Right ventricle myocardium inferior (tissue), 1 donor: ENCODE measurements at places on chromosomes 6 and 20. TPM values are rescaled to one million over a fixed set of nuclear protein-coding genes. Genes with fewer than 3 reads are reported as not detected.

GRCh38 chr6:44111434-44112417 is 15.5 kb downstream of the MRPL14 start:
- DNase-seq = no peak

DNA sequence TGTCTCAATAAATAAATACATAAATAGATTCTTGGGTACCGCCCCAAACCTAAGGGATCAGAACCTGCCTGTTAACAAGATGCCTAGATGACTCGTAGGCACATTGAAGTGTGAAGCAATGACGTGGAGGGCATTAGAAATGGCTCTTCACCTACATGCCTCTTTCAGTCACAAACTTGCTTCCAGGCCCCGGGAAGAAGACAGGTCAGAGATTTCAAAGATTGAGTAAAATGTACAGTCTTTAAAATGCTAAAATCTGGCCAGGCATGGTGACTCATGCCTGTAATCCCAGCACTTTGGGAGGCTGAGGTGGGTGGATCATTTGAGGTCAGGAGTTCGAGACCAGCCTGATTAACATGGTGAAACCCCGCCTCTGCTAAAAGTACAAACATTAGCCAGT is 480.8 kb upstream of the JARID2 start:
- no peak for DNase-seq

DNA sequence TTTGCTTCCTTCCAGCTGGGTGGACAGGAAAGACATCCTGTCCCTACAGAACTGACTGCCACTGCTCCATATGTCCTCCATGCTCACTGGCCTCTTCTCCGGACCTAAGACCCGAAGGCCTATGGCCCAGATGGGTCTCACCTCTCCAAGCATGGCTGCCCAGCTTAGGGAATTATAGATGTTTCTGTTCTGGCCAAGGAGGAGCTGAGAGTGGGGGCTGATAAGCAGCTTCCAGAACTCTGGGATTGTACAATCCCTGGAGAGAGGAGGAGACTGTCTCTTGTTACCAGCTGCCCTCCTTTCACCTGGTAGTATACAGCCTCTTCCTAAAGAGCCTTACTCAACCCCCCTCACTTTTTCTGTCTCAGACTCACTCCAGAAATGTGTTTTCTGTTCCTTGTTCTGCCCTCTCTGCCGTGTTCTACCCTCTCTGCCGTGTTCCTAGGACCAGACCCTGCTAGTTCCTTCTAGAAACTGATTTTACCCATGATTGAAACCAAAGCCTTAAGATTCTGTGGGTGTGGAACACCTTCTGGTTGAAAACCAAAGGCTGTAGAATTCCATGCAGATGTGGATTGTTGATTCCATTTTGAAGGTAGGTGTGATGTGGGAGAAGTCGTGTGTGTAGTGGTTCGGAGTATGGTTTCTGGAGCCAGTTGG is 28.7 kb downstream of the ANKS1A start:
- no peak for DNase-seq

- no peak for DNase-seq
Observed at GRCh38 chr6:11615214-11615602, 77.7 kb downstream of the TMEM170B start.

SOBP gene
- 16.4 TPM for total RNA-seq

- no peak for DNase-seq
Observed at GRCh38 chr20:45701873-45702272, at the start of gene WFDC13. Gene WFDC13, plus strand, starts transcription at chr20:45702038. Its CDS starts 86 bp downstream, at chr20:45702124.

DNA sequence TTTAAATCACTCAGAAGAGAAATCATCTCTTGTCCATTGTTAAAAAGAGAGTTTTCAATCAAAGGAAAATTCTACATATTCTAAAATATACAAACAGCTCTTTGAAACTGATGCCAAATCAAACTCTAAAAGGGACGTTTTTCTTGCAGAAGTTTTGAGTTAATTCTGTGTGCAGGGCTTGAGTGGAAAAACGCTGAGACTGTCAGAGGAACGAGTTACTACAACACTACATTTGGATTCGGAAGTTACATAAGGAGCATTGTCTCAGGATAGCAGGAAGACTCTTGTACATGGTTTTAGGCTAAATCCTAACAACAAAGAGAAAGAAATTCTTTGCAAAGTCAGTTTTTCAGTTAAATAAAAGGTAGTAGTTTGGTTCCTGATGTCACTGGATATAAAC is 155.7 kb upstream of the SUPT3H start:
- DNase-seq = no peak

DUSP22 gene
- total RNA-seq = 50.0 TPM

SLC22A16 gene
- 0.32 TPM for total RNA-seq

GRCh38 chr6:19175023-19175422 is 662.1 kb upstream of the ID4 start:
- no peak for DNase-seq

GRCh38 chr20:54134445-54135220 is 39.2 kb downstream of the CYP24A1 start:
- no peak for DNase-seq

DNA sequence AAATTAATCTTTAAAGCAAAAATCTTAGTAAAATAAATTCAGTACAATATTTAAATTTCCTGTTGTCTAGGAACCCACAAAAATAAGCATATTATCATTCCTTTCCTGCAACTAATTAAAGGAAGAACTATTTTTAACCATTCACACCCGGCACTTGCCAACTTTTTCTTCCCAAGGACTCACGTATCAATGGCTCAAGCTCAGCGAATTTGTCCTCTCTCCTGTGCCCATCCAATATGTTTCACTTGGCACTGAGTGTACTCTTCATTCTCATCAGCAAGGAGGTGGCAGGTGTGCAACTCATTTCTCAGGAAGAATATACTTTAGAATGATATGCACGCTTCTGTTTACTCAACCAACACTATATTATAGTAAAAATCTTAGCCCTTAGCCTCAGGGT is 419.4 kb downstream of the C6orf118 start:
- DNase-seq = no peak

DNA sequence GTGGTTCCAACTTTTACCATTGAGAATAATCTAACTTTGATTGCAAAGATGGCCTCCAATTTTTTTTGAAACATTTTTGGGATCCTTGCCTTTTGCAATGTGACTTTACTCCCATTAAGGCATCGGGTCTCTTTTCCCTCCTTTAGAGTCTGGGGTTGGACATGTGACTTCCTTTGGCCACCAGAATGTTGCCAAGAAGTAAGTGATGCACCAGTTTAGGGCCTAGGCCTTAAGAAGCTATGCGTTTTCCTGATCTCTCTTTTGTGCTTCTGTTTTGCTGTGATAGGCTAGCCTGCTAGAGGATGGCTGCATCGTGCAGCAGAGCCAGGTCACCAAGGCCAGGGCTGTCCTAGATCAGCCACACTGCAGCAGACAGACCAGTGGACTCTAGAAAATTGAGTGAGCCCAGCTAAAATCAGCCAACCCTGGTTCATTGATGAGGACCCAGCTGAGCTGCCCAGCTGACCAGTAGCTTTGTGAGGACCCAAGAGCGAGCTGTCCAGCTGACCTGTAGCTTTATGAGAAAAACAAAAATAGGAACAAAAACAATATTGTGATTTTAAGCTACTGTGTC is 594.0 kb upstream of the JAG1 start:
- no peak for DNase-seq

NR2E1 gene
- not detected for total RNA-seq

EYS gene
- total RNA-seq = not detected

- no peak for DNase-seq
Observed at GRCh38 chr6:161168281-161168891, 105.5 kb downstream of the AGPAT4 start.
